ENCODE measurements at places on chromosomes 2 and 18.

- peak; percentile 74 for DNase-seq
Measured at GRCh38 chr2:162297925-162298552, 20.4 kb downstream of the IFIH1 start.

DNA sequence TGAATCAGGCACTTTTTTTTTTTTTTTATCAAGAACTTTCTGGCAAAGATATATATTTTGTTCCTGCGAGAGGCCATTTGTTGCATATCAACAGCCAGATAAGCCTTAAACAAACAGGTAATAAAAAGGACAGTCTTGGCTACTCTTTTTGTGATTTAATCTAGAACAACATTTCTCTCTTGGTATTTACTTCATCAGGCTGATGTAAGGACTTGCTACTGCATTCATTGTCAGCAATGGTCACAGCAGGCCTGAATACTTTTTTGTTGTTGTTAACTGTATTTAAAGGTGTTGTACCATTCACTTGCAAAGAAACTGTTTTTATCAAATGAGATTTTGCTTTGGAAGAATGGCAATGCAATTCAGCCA, 683.8 kb downstream of the IRS1 start:
- DNase-seq = no peak

GRCh38 chr2:75499534-75499933, 61.2 kb downstream of the EVA1A start:
- DNase-seq = no peak

GRCh38 chr18:54140641-54141040, 83.8 kb downstream of the MBD2 start:
- DNase-seq = no peak

GRCh38 chr2:105179469-105180372, 61.8 kb upstream of the GPR45 start:
- peak; percentile 76 for DNase-seq

- DNase-seq = no peak
Measured at GRCh38 chr2:72291059-72291458, 143.4 kb upstream of the CYP26B1 start.

- no peak for DNase-seq
Measured at GRCh38 chr2:109448946-109449788, 164.6 kb downstream of the SEPTIN10 start.

DNA sequence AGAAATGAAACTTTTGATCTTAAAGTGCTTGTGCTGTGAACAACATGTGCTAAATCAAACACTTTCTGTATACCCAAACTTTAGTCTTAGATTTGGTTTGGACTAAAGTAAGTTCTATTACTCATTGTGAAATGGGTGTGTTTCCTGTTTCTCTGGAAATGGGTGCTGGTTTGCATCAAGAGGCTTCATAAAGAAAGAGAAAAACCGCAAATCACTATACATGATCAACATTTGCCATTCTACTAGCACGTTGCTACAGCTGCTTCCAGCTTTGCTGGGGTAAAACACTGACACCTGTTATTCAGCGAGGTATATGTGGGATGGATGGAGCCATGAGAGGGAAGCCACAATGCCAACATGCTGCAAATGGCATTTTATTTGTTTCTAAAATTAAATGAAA, 547.0 kb upstream of the ACVR2A start:
- DNase-seq = no peak

DNA sequence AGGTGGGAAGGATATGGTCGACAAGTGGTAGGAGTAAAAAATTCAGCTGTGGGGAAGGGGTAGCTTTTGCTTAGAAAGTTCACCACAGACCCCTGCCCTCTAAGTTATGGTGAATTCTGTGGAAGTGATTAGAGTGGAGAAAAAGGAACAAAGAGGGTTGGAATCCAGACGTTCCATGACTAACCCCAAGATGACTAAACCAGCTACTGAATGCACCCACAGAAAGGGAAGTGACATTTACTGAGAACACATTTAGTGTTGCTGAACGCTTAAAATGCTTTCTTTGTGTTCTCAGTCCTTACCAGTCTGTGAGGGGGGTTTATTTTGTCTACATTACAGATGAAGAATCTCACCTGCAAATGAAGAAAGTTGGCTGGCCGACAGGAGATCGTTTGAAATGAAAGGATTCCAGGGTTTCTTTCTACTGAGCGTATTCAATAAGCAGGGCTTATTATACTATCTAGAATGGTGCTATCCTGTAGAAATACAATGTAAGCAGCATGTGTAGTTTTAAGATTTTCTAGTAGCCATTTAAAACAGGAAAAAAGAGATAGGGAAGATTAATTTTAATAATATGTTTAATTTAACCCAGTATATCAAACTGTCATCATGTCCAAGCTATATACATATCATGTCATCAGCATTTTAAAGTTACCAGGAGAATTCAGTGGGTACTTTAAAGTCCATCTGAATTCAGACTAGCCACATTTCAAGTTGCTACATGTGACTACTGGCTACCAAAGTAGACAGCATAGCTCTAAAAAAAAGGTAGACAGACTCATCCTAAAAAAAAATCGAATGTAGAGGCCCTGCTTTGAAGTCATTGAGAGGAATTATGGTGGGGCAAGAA, 60.1 kb downstream of the LIMS1 start:
- no peak for DNase-seq

Data from dermis microvascular lymphatic vessel endothelial cell (primary cell).